ENCODE measurements at places on chromosomes 2 and 18. TPM values are rescaled to one million over a fixed set of nuclear protein-coding genes. Genes with fewer than 3 reads are reported as not detected.

GRCh38 chr2:75055142-75055819 is 96.8 kb downstream of the POLE4 start:
- DNase-seq: no peak

- DNase-seq: no peak
Observed at GRCh38 chr2:170818752-170819470, 2.2 kb downstream of the GAD1 start.

GRCh38 chr18:58097121-58097906 is 53.3 kb downstream of the NEDD4L start:
- no peak for DNase-seq

DNA sequence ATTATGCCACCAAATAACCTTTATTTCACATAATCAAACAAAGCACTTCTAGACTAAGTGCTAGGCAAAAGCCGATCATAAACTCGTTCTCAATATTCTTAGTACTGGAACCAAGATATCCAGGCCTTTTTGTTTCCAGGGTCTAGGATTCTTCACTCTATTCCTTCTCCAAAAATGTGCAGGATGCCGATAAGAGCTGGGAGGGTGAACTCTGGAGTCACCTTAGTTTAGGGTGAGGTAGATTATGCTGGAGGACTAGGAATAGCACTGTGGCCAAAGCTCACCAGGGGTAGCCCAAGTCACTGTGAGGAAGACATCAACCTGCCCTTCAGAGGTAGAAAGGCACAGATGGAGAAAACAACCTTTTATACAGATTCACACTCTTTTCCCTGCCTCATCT is 37.3 kb downstream of the LONRF2 start:
- no peak for DNase-seq

GRCh38 chr18:31490833-31491232 is 7.1 kb upstream of the DSG2 start:
- no peak for DNase-seq

DNA sequence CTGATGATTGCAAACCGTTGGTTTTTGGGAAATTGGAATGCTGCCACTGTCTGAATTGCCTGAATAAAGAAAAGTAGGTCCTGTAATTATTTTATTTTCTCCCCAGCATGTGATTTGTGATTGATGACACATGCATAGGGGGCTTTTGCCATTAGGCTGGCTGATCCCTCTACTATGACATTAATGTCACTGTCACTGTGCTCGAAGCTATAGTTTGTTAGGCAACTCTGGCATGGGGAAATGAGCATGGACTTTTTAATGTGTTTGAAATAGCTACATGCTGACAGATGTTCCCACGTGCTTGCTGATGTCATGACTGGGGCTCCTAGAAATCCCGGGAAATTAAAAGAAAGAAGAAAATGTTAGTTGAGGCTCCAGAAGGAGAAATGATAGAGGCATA is 99.1 kb downstream of the HRH4 start:
- no peak for DNase-seq

GRCh38 chr2:233822781-233823730 is 31.3 kb downstream of the HJURP start:
- no peak for DNase-seq

DNA sequence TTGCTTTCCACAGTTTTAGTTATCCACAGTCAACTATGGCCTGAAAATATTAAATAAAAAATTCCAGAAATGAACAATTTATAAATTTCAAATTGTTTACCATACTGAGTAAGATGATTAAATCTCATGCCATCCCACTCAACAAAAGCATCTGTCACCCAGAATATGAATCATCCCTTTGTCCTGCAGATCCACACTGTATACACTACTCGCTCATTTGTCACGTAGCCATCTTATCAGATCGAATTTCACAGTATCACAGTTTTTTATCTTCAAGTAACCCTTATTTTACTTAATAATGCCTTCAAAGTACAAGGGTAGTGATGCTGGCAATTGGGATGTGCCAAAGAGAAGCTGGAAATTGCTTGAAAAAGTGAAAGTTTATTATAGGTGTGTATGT is 291.8 kb upstream of the LRATD1 start:
- no peak for DNase-seq

Gene SULT1C4
- 4.6 TPM for polyA plus RNA-seq

Gene NTSR2
- 0.05 TPM for polyA plus RNA-seq

Gene ANKRD62
- polyA plus RNA-seq: not detected

Gene UPP2
- polyA plus RNA-seq: not detected

Gene PAX8
- polyA plus RNA-seq: 0.19 TPM

Gene NEU4
- 0.29 TPM for polyA plus RNA-seq

Gene C1QL2
- 0.04 TPM for polyA plus RNA-seq

Gene STEAP3
- polyA plus RNA-seq: 10.6 TPM

Gene UGT1A9
- polyA plus RNA-seq: 0.16 TPM

Data from urinary bladder (tissue), 4 donors.